ENCODE measurements at places on chromosomes 3 and 15.

DNA sequence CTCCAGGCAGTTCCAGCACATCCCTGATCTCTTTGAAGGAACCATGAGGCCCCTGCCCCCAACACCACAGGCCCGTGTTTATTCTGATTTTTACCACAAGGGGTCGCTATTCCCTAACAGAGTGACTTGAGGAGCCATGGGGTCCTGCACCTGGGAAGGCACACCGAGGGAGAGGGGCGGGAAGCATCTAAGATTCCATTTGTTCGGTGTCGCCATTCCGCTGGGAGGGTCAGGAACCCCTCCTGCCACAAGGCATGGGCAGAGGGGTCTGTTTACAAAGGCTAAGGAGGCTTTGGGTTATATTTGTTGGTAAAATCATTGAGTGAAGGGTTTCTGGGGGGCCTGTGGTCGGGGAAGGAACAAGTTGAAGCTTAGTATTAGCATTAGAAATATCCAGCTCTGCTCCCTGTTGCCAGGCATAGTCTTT lies 77.1 kb downstream of the WDR76 start:
- no peaks in the 10 kb centered on the region for H3K27me3 ChIP-seq
- H3K36me3 ChIP-seq = peaks cover 8% of the 10 kb centered on the region
- no peak overlapping the region for H3K4me3 ChIP-seq
- DNase-seq = peak; percentile 76
- H3K4me1 ChIP-seq = no peaks in the 10 kb centered on the region

DNA sequence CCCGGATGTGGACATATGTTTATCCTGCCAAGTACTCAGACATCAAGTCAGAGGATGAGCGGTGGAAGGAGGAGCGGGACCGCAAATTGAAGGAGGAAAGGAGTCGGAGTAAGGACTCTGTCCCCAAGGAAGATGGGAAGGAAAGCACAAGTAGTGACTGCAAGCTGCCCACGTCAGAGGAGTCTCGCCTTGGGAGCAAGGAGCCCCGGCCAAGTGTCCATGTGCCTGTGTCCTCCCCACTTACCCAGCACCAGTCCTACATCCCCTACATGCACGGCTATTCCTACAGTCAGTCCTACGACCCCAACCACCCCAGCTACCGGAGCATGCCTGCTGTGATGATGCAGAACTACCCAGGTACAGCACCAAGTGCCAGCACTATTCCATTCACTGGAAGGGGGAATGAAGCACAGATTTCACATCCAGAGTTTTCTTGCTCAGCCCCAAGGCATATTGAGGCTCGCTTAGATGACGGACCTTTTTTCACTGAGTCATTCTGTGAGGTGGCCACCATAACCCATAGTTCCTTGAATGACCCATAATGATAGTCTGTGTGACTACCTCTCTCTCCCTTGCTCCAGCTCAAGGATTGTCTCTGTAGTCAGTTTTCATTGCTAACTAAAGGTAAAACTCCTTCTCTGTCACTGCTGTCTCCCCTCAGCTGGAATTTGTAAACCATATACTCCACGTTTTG lies 97.1 kb downstream of the RBPMS2 start:
- no peak for DNase-seq
- H3K27ac ChIP-seq = no peak overlapping the region
- no peak overlapping the region for H3K4me3 ChIP-seq
- H3K4me1 ChIP-seq = no peaks in the 10 kb centered on the region

GRCh38 chr3:111070772-111071256 lies 802 bp upstream of the NECTIN3 start:
- H3K4me1 ChIP-seq = peaks cover 35% of the 10 kb centered on the region
- peak overlapping the region; percentile 85 for H3K4me3 ChIP-seq
- H3K27ac ChIP-seq = peak overlapping the region; percentile 79
- no peak for DNase-seq

DNA sequence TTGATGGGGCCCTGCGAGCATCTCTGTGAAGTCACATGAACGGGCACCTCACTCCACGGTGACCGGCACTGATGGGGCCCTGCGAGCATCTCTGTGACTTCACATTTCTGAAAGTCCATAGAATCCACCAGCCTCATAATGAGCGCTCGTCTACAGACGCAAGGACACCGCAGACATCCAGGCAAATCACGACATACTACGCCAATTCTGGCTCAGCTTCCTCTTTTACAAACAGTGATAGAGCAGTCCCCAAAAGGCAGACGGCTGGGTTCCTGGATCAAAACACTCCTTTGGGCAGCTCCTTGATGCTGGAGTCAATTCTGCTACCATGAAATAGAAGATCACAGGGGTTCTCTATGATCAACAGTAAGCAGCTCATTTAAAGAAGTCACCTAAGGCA lies 125.4 kb downstream of the XXYLT1 start:
- no peaks in the 10 kb centered on the region for H3K4me1 ChIP-seq
- no peak for DNase-seq
- no peaks in the 10 kb centered on the region for H3K27me3 ChIP-seq
- no peak overlapping the region for H3K27ac ChIP-seq
- no peak overlapping the region for H3K4me3 ChIP-seq

DNA sequence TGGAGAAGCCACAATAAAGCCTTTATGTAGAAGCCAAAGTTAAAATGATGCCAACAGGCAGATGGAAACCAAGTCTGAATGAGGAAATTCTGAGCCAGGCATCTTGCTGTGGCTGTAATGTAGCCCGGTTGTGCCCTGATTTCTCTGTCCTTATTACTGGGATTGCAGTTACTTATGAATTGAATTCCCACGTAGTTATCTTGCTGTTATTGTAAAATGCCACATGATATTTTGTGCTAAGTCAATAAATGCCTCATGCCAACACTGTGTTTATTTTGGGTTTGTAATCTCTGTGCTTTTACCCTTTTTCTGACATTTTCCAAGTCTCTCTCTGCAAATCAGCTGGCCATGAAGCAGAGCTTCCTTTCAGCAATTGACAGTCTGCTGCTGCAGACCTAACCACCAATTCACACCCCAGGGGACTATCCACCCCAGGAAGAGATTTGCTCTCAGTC lies 486.1 kb upstream of the GOLIM4 start:
- no peak overlapping the region for H3K27ac ChIP-seq
- no peak for DNase-seq

- no peak overlapping the region for H3K4me3 ChIP-seq
- no peaks in the 10 kb centered on the region for H3K27me3 ChIP-seq
- no peaks in the 10 kb centered on the region for H3K36me3 ChIP-seq
- no peaks in the 10 kb centered on the region for H3K4me1 ChIP-seq
These were observed 38.7 kb downstream of the CHST2 start for GRCh38 chr3:143158014-143158988.

DNA sequence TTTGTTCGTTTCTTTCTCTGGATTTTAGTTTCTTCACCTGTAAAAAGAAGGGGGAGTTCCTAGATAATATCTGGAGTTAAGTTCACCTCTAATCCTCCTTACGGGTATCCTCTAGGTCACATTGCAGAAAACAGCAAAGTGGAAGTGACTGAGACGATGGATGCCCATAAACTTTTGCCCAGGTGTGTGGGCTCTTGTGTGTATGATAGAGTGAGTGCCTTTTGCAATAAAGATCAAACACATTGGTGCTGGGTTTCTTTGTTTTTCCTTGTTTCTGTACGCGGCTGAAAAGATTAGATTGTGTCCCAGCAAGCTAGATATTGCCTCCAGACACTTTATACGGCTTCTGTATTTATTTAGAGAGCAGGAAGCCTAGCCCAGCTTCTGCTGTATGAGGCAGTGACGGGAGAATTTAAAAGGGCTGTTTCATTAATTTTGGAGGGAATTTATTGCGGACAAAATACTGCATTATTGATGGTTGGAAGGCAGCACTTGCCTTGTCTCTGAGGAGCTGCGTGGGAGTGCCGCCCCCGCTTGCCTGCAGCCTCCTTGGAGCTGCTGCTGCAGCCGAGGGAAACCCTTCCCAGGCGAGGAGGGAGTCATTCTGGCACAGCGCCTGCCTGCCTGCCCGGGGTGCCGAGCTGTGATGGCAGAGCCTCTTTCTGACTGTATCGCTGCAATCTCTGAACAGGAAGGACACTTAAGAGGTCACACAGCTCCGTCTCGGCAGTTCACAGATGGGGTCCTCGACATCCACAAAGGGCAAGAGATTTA lies 38.5 kb downstream of the PYDC2 start:
- H3K27ac ChIP-seq = no peak overlapping the region
- DNase-seq = no peak
- no peaks in the 10 kb centered on the region for H3K36me3 ChIP-seq
- no peaks in the 10 kb centered on the region for H3K27me3 ChIP-seq

- no peak for DNase-seq
- H3K4me3 ChIP-seq = no peak overlapping the region
- H3K27ac ChIP-seq = no peak overlapping the region
- H3K36me3 ChIP-seq = no peaks in the 10 kb centered on the region
These were observed 126.0 kb downstream of the FMN1 start for GRCh38 chr15:33068511-33068990.

GRCh38 chr15:58573270-58573669 lies 141.5 kb downstream of the LIPC start:
- no peak overlapping the region for H3K4me3 ChIP-seq
- no peak for DNase-seq
- no peaks in the 10 kb centered on the region for H3K36me3 ChIP-seq
- H3K4me1 ChIP-seq = no peaks in the 10 kb centered on the region

DNA sequence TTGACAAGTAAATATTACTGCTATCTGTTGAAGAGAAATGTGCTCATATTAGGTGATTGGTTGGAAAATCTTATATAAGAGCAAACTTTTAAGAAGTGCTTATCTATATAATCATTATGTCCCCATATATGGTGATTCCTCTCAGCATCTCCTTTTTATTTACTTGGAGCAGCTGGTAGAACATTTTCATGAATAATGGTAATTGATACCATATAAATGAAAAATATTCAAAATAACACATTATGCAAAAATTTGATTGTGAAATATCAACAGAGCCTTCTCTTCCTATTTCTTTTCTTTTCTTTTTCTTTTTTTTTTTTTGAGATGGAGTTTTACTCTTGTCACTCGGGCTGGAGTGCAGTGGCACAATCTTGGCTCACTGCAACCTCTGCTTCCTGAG lies 56.2 kb downstream of the ROBO2 start:
- H3K4me3 ChIP-seq = no peak overlapping the region
- DNase-seq = no peak
- no peaks in the 10 kb centered on the region for H3K4me1 ChIP-seq

GRCh38 chr15:34275721-34276120 lies 50.9 kb downstream of the EMC4 start:
- H3K27me3 ChIP-seq = no peaks in the 10 kb centered on the region
- no peak overlapping the region for H3K4me3 ChIP-seq

GRCh38 chr15:94670438-94671034 lies 439.2 kb downstream of the MCTP2 start:
- no peak overlapping the region for H3K4me3 ChIP-seq
- H3K27me3 ChIP-seq = no peaks in the 10 kb centered on the region
- peaks cover 6% of the 10 kb centered on the region for H3K4me1 ChIP-seq
- H3K36me3 ChIP-seq = no peaks in the 10 kb centered on the region
- peak overlapping the region; percentile 53 for H3K27ac ChIP-seq

DNA sequence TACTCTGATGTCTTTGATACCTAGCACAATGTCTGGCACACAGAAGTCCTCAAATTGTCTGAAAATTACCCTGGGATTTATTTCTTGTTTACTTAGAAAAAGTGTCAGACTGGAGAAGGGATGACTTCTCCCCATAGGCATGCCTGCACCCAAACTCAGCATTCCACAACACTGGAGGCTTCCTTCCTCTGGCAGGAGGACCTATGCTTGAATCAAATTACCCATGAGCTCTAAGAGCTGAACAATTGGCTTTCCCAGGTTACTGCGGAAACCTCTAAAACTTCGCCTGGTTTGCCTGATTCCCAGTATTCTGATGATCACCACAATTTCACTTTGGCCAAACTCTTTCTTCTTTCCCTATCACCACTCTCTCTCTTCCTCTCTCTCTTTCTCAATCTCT lies 217.4 kb downstream of the DIPK2A start:
- H3K27me3 ChIP-seq = no peaks in the 10 kb centered on the region
- H3K4me3 ChIP-seq = no peak overlapping the region
- H3K36me3 ChIP-seq = no peaks in the 10 kb centered on the region
- H3K4me1 ChIP-seq = no peaks in the 10 kb centered on the region

- no peak overlapping the region for H3K27ac ChIP-seq
- no peaks in the 10 kb centered on the region for H3K4me1 ChIP-seq
- H3K36me3 ChIP-seq = peaks cover 7% of the 10 kb centered on the region
- H3K27me3 ChIP-seq = no peaks in the 10 kb centered on the region
- DNase-seq = no peak
These were observed 273.6 kb downstream of the SHOX2 start for GRCh38 chr3:157832588-157832987.

DNA sequence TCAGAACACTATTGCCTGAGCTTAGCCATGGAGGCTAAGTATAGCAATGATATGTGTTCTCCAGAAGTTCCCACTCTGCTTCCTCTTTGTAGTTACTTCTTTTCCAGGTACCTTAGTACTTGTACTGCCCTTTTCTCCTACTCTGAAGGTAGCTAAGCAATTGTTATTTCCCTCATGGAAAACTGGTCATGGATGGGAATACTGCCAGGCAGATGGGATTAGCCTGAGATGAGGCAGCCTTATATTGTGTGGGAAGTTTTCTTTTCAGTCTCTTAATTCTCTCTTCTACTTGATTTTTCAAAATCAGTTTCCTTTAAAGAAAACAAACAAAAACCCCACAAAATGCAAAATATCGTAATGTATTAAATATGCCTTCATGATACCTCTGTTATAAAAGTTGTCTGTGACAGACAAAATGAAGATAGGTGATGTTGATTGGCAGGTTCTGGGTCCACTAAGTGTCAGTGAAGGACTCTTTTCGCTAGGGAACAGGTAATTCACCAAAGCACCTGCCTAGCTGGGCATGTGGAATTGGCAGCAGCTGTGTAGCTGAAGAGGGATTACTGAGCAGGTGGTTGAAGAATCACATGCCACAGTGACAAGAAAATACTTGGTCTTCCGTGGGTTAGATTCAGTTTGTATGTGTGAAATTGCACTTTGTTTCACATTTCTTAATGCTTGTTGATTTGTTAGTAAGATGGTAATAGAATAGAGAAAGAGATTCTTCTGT lies 4.1 kb downstream of the ZNF609 start:
- no peaks in the 10 kb centered on the region for H3K27me3 ChIP-seq
- H3K4me1 ChIP-seq = peaks cover 66% of the 10 kb centered on the region
- no peaks in the 10 kb centered on the region for H3K36me3 ChIP-seq
- H3K27ac ChIP-seq = no peak overlapping the region

GRCh38 chr3:192890347-192891335 lies 27.0 kb downstream of the MB21D2 start:
- H3K4me1 ChIP-seq = peaks cover 10% of the 10 kb centered on the region
- no peaks in the 10 kb centered on the region for H3K27me3 ChIP-seq
- H3K4me3 ChIP-seq = no peak overlapping the region
- no peak for DNase-seq
- H3K36me3 ChIP-seq = no peaks in the 10 kb centered on the region

- H3K36me3 ChIP-seq = no peaks in the 10 kb centered on the region
- H3K4me3 ChIP-seq = no peak overlapping the region
- H3K27me3 ChIP-seq = no peaks in the 10 kb centered on the region
- peaks cover 50% of the 10 kb centered on the region for H3K4me1 ChIP-seq
These were observed 116.7 kb downstream of the XXYLT1 start for GRCh38 chr3:195154111-195154791.

DNA sequence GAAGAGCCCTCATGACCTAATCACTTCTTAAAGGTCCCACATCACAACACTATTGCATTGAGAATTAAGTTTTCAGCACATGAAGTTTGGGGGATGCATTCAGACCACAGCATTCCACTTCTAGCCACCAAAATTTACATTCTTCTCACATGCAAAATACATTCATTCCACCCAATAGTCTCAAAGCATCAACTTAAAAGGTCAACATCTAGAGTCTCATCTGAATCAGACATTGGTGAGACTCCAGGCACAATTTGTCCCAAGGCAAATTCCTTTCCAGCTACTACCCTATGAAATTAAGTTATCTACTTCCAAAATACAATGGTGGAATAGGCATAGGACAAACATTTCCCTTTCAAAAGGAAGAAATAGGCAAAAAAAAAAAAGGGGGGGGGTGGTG lies 64.9 kb downstream of the PLSCR2 start:
- H3K27ac ChIP-seq = no peak overlapping the region
- H3K4me3 ChIP-seq = no peak overlapping the region
- H3K4me1 ChIP-seq = no peaks in the 10 kb centered on the region
- no peaks in the 10 kb centered on the region for H3K27me3 ChIP-seq
- H3K36me3 ChIP-seq = no peaks in the 10 kb centered on the region
